Activated CD4-positive, CD25-positive, alpha-beta regulatory T cell treated with anti-CD3 and anti-CD28 coated beads, Interleukin-2, amount 50 U/mL, for 72 hours (primary cell): ENCODE measurements at places on chromosomes 16 and 17.

DNA sequence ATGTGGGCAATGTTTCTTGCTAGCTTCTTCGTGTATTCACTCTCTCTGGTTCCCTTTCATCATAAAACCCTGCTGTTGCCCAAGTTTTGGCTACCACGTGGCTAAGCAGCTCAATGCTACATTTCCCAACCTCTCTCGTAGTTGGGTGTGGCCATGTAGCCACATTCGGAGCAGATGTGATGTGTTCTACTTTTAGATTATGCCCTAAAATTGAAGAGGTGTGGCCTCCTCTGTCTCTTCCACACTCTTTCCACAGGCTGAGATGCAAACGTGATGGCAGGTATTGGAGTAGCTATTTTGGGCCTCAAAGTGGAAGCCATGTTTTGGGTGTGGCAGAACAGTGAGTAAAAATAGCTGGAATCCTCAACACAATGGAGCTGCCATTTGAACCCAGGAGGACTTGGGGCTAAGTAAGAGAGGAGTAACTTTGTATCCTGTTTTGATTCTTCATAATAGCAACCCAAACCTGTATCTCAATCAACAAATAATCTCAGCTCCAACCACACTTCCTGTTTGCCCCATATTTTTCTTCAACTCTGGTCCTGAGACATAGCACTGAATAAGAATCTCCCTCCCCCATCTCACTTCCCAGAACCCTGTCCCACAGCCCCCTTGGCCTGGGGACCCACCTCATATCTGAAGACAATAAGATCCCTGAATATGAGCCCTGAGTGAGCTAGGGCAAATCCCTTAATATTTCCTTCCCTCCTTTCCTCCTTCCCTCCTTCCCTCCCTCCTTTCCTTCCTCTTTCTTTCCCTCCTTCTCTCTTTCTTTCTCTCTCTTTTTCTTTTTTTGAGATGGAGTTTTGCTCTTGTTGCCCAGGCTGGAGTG lies 4.0 kb downstream of the NUPR1 start:
- DNase-seq = no peak

DNA sequence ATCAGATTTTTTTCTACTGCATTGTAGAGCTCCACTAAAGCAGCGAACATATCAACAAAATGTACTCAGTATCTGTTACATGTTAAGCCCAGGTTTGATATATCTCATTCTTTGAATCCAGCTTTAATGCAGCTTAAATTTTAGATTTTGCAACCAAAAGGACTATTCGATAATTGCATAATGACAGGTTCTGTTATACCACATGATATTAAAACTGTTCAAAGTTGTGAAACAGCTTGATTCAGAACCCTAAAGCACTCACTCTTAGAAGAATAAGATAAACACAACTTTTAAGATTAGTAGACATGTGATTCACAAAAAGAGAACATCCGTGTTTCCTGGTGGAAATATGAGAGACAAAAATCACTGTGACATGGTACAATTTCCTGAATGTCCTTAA lies 427.9 kb downstream of the CDH11 start:
- DNase-seq = no peak

DNA sequence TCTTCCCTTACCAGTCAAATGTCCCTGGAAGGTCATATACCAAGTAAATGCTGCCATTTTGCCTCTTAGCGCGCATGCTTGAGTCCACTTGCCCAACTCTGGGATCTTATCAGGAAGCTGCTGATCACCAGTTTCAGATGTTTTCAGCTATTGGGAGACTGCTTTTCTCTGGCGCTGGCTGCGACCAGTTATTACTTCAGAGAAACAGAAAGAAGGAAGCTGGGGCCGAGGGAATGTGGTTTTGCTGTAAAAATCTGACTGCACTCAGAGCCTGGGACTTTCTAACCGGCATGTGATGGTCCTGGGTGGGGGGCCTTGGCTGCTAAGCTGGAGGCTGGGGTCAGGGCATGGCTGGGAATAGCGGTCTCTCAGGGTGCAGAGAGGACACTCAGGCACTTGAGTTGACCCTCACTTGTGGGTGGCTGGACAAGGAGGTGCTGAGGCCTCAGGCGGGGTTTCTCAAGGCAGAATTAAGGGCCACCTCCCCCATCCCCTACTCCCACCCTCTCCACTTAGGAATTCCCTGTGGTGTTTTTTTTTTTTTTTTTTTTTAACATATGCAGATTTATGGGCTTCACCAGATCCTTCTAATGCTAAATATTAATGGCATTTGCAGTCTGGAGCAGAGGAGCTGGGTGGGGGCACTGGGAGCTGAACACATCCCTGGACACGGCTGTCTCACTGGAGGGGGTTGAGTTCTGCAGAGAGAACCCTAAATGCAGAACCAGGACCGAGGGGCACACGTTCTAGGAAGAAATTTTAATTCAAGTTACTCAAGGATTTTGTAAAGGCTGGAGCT lies 145.8 kb downstream of the CYLD start:
- DNase-seq = no peak

- peak; percentile 61 for DNase-seq
These were observed 6.0 kb upstream of the TPPP3 start for GRCh38 chr16:67399218-67399733.
